ENCODE measurements at places on chromosomes 16 and 17.

GRCh38 chr16:23689442-23690187 is 10.9 kb downstream of the PLK1 start:
- no peak for DNase-seq

DNA sequence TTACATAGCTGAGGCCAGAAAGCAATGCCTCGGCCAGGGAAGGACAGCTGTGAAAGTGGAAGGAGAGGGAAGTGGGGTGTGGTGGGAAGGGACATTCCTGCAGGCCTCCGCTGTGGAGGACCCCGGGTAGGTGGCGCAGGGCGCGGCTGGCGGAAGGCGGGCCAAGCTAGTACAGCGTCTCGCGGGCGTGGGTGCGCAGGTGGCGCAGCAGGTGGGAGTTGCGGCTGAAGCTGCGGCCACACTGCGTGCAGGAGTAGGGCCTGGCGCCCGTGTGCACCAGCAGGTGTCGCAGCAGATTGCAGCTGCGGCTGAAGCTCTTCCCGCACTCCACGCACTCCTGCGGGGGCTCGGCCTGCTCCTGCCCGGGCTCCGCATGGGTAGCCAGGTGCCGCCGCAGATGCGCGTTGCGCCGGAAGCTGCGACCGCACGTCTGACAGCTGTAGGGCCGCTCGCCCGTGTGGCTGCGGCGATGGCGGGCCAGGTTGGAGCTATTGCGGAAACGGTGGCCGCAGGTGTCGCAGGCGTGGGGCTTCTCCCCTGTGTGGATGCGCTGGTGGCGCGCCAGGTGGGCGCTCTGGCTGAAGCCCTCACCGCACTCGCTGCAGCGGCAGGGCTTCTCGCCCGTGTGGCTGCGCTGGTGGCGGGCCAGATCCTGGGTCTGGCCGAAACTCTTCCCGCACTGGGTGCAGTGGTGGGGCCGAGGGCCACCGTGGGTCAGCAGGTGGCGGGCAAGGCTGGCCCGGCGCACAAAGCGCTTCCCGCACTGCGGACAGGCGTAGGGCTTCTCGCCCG is 10.0 kb downstream of the ZSCAN10 start:
- DNase-seq = no peak

GRCh38 chr17:10681866-10682446 is 15.4 kb downstream of the SCO1 start:
- no peak for DNase-seq

DNA sequence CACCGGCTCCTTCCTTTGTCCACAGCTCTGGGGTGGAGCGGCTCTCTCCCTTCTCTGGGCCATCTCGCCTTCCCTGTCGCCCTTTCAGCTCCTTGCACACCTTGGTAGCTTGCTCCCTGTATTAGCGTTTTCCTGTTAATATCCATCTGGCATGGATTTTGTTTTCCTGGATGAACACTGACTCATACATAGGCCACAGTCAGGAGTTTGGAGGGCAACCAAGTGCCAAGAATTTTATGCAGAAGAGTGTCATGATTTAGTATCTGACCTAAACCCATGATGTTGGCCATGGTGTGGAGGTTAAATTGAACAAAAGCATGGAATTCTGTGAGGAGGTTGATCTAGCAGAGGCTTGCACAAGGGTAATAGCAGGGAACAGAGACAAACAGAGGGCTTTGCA is 180.9 kb downstream of the AIPL1 start:
- no peak for DNase-seq

DNA sequence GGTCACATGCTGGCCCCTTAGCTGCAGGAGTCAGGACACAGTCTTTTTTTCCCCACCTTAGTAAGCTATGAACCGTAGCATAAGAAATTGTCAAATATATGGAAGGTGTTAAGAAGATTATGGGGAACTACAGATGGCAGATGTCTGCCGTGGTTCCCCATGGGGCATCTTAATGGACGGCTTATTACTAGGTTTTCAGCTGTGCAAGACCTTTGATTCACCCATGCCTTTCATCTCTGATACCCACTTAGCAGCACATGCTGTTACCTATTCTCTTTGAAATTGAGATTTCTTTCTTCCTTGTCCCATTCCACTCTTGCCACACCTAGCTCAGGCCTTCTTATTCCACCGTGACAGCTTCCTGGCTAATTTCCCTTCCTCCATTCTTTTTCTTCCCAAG is 70.7 kb downstream of the RPTOR start:
- no peak for DNase-seq

DNA sequence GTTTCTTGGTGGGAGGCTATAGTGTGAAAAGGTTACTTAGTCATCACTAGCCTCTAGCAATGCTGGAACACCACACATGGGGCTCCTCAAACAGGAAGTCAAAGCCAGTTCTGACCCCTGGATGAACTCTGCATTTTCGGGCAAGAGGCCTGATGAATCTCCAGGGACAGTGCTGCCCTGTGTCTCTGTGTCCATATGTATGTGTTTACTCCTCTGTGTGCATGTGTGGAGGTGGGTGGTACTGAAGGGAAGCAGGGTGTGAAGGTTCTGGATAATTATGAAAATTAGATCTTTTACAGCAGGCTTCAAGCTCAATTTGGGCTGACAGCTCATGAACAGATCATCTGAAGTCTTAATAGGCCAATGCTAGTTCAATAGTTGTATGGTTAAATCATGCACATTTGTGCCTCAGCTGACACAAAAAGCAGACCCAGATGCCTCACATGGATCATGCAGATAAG is 133.6 kb downstream of the SNX11 start:
- DNase-seq = no peak

DNA sequence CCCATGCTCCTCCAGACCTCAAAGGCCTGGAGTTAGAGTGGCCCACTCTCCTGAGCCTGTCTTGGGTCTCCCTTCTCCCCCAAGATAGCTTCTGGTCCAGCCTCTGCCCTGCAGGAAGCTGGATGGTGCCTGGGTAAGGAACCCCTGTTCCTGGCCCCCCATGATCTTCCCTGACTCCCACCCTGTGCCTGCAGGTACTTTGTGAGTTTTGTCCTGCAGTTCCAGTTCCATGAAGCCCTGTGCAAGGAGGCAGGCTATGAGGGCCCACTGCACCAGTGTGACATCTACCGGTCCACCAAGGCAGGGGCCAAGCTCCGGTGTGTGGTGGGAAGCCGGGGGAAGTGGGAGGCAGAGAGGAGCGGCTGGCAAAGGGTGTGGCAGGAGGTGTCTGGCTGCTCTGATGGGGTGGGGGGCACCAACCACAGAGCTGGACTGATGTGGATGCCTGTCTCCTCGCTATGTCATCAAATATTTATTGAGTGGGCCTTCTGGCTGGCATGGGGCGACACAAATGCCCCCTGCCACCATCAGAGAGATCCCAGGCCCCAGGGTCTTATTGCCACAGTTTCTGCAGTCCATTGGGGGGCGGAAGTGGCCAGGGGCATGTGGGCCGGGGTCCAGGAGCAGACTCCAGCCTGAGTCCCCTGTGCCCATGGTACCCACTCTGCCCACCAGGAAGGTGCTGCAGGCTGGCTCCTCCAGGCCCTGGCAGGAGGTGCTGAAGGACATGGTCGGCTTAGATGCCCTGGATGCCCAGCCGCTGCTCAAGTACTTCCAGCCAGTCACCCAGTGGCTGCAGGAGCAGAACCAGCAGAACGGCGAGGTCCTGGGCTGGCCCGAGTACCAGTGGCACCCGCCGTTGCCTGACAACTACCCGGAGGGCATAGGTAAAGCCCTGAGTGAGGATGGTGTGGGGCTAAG is 7.1 kb downstream of the ACE start:
- no peak for DNase-seq

DNA sequence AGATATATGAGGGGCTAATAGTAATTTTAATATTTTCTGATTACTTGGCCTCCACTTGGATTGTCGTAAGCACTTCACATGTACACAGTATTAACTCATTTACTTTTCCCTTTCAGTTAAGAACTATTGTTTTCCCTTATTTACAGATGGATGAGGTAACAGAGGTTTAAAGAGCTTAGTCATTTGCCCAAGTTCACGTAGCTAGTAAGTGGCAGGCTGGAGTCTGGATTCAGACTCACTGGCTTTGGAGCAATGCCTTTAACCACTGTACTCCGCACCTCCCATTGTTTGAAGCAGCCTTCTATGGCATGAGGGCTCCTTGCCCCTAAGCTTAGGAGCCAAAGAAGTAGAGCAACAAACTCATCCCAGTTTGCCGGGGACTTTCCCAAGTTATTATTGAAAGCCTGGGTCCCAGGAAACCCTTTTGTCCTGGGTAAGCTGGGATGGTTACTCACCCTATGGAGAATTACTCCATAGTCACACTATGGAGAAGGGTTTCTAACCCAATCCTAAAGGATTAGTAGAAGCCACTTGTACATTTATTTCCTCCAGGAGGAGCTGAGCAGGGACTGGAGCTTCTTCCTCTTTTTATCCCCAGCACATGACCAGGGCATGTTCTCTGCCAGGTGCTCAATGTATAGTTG is 12.3 kb downstream of the FOXL1 start:
- DNase-seq = no peak

DNA sequence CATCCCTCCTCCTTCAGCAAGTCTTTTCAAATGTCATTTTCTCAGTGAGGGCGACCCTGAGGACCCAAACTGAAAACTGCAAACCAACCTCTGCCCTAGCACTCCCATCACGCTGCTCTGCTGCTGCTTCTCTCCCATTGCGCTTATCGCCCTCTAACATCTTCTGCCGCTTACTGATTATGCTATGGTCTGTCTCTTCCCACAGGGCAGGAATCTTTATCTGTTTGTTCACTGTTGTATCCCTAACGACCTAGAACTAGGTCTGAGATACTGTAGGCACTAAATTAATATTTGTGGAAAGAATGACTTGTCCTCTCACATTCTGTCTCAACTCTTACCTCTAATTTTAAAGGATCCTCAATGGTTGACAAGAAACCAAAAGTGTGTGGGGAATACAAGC is 12.5 kb downstream of the ZSCAN32 start:
- no peak for DNase-seq

DNA sequence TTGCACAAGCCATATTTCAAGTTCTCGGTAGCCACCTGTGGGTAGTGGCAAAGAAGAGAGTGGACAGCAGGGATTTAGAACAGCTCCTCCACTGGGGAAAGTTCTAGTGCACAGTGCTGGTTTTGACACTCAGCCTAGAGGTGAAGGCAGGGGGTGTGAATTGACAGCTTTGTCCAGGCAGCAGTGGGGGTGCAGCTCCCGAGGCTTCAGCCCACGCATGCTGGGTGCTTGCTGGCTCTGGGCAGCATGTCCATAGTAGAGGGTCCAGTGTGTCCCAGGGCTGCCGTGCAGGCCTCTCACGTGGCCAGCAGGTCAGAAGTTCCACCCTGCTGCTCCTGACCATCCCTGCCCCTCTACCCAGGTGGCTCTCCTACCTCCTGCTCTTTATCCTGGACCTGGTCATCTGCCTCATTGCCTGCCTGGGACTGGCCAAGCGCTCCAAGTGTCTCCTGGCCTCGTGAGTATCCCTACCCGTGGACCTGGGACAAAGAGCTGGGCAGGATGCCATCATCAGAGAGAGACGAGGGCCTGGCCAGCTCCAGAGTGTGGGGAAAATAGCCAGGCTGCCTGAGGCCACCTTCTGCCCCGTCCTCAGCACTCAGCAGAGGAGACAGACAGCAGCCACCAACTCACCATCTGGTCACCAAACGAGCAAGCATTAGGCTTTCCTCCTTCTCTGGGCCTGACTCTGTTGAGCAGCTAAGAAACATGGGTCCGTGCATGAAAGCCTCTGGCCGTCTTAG is 29.8 kb downstream of the TTYH2 start:
- no peak for DNase-seq

All from NCI-H2029 treated with DMSO at 0.1 percent for 48 hours (cell line).